T-helper 2 cell treated with Interferon-gamma antibody and Interleukin-4, amounts not matched to agents 5 μg/mL and 100 μg/mL, for 36 hours (primary cell): ENCODE measurements at places on chromosomes 5 and 9.

- no peak for DNase-seq
These were observed 9.2 kb upstream of the ERAP1 start for GRCh38 chr5:96816991-96817390.

DNA sequence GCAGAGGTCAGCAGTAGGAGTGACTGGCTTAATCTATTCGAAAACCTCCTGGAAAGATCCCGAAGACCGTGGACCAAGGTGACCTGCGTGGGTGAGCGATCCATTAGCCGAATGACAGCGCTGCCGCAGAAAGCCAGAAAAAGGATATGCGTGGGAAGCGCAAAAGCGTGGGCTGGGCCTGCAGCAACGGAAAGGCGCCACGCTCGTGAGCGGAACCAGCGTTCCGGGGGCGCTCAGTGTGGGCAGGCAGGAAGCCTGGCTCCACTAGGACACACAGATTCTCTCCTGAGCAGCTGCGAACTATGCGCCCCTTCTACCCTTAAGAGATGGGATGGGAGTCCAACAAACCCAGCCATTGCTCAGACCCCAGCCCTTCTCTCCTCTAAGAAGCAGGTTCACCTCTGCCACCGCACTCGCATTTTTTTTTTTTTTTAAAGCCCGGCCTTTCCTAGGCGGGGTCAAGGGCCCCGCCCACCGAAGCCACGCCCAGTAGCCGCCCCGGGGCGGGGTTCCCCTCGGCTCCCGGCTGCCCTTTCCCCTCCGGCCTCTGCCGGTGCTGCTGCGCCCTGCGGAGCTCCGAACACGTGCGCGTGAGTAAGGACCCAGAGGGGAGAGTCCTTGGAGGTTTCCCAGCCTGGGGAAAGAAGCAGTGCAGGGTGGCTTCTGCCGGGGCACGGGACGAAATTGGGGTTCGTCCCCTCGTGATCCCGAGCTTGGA, 19.8 kb upstream of the MATR3 start:
- peak; percentile 89 for DNase-seq

- DNase-seq: no peak
These were observed 142.1 kb downstream of the GPBP1 start for GRCh38 chr5:57315941-57316340.

DNA sequence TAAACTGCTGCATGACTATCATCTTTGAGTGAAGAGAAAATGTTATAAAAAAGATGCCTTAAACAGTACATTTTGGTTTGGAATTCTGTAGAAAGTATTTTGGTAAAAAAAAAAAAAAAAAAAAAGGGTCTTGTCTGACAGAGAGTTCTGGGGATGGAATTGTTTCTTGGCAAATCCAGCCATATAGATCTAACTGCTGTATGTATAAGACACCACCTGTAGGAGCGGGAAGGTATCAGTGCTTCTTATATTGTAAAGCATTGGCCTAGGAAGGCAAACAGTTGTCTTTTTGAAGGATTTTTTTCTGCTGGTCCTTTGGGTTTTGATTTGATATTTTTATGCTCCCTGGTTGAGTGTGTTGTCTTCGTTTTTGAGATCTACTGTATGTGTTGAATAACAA, 2.8 kb downstream of the PURA start:
- no peak for DNase-seq

- no peak for DNase-seq
These were observed 183.0 kb downstream of the CDK5RAP2 start for GRCh38 chr9:120396931-120397330.

GRCh38 chr9:131641618-131642495, 96.5 kb downstream of the PRRT1B start:
- DNase-seq: no peak

DNA sequence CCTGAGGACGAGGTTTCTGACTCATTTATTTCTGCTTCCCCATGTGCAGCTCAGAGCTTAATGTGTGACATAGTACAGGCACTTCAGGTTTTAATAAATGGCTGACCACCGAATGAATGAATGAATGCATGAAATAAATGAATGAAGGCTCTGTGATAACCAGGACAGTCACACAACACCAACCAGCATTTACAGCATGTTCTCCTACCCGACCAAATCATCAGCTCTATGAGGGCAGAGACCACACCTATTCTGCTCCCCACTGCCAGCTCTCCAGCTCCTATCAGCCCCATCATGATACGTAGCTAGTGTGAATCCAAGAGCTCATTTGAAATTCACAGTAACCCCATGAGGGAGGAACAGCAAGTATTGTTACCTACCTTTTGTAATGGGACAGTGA, 4.8 kb downstream of the TMOD1 start:
- DNase-seq: no peak

DNA sequence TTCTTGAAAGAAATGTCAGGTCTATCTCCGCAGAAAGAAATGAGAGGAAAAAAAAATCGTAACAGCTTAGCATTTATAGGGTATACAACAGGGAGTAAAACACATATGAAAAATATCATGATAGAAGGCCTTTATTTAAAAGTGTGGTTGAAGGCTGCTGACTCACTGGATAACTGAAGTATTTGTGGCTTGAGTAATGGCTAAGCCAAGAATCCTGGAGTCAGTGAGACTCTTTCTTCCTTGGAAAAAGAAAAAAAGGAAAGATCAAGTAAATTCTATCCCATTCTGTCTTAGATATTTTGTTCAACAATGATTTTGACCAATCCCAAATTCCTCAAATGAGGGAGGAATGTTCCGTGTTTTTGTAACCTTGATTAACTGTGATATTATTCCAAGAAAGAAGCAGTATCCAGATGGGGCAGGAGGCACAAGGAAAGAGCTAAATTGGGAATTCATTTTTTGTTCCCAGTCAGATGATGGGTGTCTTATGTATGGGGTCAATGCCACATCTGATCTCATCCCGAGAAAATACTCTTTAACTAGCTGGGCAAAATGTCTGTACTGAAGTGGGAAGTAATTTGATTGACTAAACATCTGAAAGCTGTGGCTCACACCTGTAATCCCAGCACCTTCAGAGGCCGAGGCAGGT, 64.3 kb upstream of the MYO10 start:
- DNase-seq: no peak

DNA sequence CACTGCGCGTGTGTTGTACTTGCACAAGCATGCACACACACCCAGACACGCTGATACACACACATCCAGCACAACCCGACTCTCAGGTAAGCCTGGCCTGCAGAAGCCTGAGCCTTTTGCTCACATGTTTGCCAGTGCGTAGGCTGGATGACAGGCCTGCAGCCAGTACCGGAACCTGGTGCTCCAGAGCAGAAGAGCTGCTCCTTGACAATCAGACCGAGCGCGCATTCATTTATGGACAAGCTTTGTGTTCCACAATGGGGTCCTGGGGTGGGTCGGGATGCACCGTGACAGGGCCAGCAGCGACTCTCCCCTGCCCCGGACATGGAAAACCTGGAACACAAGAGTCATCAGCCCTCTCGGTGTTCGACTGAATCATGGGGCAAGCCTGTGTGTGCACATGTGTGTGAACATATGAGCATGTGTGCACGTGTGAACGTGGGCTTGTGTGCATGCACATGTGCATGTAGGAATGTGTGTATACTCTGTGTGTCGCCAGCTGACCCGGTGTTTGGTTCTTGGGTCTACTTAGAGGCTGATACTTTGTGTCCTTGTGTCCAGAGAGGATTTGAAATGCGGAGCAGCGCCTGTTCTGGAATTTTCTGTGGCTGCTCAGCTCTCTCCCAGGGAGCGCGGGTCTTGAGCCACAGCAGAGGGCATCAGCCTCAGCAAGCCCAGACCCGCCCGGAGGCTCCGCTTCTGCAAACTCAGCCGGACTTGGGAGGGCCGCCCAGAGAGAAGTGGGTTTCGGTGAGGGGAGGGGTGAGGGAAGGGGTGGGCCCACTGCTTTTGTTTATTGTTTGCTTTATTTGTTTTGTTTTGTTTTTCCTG, 32.2 kb downstream of the IRX4 start:
- no peak for DNase-seq

- no peak for DNase-seq
These were observed 203.6 kb downstream of the SPATA31D1 start for GRCh38 chr9:82192211-82192610.

GRCh38 chr9:90988318-90988717, 186.7 kb downstream of the SYK start:
- DNase-seq: no peak

DNA sequence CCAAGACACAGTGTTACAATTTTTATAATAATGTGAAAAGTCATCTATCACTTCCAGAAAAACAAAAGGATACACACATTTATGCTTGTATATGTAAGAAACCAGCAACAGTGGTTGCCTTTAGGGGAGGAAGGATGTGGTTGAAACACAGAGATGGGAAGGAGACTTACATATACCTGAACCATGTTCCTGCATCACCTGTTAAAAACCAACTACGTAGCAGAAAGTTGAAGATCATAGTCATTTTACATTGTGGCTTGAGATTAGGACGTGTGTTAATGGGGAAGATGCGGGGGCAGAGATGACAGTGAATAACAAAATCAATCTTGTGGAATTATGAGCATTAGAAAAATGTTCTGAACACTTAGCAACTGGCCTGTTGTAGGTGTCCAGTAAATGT, 307.3 kb downstream of the MLLT3 start:
- peak; percentile 14 for DNase-seq

DNA sequence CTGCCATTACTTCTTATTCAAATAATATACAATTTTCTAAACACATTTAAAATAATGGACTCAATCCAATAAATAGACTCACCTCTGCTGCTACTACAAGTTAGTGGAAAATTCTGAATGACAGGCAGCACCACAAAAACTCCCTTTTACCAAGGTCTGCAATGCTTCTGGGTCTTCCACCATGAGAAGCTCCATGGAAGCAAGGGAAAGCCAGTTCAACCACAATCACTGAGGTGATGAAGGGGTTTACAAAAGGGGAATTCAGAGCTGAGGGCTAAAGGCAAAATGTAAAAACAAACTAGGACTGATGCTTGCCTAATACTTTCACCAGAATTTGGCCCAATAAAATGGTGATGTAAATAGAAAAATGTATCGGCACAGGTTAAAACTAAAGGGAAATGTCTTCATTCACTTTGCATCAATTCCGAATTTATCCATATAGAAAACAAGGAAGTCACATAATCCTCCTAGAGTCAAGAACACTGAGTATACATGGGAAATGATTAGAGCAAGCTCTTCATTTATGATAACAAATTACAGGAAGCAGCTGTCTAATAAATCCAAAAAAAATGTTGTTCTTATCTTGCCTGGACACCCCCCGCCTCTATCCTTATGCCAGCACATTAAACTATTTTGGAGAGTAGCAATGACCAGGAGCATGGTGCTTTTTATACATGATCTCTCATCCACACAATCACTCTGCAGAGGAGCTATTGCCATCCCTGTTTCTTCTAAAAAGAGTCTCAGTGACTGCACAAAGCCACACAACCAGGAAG, 66.3 kb upstream of the NFIB start:
- DNase-seq: no peak

DNA sequence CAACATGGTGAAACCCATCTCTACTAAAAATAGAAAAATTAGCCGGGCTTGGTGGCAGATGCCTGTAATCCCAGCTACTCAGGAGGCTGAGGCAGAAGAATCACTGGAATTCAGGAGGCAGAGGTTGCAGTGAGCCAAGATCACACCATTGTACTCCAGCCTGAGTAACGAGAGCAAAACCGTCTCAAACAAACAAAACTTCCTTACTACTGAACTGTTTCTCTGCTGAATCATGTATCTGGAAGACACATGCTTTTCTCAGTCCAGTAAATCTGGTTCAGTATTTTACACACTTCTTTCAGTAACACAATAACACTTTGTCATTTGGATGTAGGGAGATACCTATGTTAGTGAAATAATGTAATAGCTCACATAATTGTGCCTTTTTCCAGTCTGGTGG, 7.9 kb downstream of the TRMT10B start:
- no peak for DNase-seq

GRCh38 chr5:113177225-113177624, 200.6 kb downstream of the DCP2 start:
- no peak for DNase-seq

GRCh38 chr9:92440751-92441046, 16.4 kb upstream of the OMD start:
- DNase-seq: no peak

DNA sequence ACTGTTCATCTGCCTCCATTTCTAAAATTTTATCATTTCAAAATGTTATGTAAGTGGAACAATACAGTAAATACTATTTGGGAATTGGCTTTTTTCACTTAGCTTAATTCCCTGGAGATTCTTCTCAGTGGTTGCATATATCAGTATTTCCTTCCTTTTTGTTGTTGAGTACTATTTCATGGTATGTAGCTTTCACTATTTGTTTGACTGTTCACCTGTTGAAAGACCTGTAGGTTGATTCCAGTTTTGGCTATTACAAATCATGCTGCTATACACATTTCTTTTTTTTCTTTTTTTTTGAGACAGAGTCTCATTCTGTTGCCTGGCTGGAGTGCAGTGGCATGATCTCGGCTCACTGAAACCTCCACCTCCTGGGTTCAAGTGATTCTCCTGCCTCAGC, 33.0 kb upstream of the PWWP2A start:
- DNase-seq: no peak

- DNase-seq: no peak
These were observed 18.9 kb downstream of the RPS23 start for GRCh38 chr5:82259172-82259800.

- DNase-seq: no peak
These were observed 7.7 kb downstream of the CCNI2 start for GRCh38 chr5:132754947-132755346.

- no peak for DNase-seq
These were observed 252.3 kb downstream of the FANCC start for GRCh38 chr9:95065224-95065623.

DNA sequence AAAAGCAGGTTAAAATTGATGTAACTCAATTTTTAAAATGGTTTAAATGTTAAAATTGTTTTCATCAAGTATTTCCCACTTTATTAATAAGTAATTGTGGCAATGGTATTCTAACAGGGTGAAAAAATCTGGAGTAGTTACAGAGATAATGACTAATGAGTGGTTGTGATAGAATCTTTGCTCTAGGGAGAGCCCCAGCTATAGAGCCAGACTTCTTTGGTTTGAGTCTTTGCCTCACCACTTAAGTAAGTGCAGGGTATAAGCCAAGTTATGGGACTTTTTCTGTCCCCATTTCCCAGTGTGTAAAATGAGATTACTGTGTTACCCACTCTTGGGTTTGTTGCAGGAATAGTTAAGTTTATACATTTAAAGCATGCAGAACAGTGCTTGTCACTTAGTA, 158.1 kb downstream of the FER start:
- DNase-seq: no peak

- DNase-seq: no peak
These were observed 16.7 kb downstream of the PTGS1 start for GRCh38 chr9:122387536-122387935.

- DNase-seq: no peak
These were observed 331.9 kb upstream of the GRIA1 start for GRCh38 chr5:153158608-153159007.

DNA sequence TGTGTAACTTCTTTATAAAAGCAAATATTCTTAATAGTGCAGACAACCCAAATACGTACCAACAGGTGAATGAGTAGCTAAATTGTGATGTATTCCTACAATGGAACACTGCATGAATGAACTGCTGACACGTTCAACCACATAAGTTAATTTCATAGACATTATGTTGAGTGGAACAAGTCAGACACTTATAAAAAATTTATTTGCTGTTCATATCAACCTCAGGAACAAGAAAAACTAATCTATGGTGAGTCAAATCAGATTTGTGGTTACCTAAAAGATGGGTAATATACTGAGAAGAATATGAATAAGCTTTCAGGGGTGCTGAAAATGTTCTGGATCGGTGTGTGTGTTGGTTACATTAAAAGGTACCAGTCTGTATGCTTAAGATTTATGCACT, 35.7 kb downstream of the INVS start:
- DNase-seq: no peak
